Frontal cortex (tissue), 4 donors: ENCODE measurements at places on chromosomes 11 and 22.

DNA sequence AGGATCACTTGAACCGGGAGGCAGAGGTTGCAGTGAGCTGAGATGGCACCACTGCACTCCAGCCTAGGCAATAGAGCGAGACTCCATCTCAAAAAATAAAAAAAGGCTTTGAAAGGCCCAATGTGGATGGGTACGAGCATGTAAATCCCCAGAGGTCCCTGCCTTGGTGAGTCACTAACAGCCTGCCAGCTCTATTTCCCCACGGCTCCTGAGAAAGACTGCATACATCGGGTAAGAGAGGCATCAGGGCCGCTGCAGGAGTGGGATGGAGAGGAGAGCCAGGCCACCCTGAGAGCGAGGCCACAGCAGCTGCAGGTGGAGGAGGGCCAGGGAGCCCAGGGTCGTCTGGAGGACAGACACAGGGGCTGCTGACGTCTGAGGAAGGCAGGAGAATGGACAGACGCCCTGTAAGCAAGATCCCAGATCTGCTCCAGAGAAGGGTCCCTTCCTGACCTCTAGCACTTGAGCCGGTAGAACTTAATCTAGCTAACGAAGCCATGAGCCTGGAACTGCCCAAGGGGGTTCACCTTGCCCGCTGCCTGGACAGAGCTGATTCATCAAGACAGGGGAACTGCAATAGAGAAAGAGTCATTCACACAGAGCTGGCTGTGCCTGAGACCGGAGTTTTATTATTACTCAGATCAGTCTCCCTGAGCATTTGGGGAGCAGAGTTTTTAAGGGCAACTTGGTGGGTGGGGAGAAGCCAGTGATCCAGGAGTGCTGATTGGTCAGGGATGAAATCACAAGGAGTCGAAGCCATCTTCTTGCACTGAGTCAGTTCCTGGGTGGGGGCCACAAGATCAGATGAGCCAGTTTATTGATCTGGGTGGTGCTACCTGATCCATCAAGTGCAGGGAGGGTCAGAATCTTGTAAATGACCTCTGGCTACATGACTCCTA is 5.1 kb upstream of the KRTAP5-9 start:
- DNase-seq = no peak

DNA sequence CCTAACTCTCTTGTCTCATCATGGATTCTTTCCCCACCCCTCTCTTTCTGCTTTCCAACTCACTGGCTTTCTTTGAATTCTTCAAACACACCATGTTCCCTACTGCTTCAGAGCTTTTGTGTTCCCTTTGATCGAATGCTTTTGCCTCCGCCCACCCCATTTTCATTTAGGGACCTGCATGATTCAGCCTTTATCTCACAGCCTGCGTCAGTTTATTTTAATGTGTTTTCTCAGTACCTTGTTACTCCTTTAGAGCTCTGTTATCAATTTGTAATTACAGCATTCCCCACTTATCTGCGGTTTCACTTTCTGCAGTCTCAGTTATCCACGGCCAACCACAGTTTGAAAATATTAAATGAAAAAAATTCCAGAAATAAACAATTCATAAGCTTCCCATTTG is 451.3 kb downstream of the METTL15 start:
- no peak for DNase-seq

DNA sequence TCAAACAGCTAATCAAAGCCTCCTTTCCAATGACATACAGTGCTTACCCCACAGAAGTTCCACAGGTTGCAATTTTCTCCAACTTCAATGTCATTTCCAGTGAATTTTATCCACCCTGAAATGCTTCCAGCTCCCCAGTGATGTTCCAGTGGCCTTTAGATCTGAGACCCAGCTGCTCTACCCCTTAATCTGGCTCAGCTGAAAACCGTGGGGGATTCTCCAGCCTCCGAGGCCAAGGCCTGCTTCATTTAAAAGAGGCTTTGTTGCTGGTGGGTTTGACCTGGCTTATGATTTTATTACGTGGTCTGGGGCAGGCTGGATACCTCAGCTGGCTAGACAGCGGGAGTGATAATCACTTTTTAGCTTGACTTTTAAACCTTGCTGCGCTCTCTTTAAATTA is 10.9 kb downstream of the HEPHL1 start:
- no peak for DNase-seq

DNA sequence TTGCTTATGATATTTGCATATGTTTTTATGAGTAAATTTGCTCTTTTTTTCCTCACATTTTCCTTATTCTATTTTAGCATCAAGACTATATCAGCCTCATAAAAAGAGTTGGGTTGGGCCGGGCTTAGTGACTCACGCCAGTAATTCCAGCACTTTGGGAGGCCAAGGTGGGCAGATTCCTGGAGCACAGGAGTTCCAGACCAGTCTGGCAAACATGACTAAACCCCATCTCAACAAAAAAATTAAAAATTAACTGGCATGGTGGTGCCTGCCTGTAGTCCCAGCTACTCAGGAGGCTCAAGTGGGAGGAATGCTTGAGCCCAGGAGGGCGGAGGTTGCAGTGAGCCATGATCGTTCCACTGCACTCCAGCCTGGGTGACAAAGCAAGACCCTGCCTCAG is 148.8 kb upstream of the ANO5 start:
- DNase-seq = no peak

DNA sequence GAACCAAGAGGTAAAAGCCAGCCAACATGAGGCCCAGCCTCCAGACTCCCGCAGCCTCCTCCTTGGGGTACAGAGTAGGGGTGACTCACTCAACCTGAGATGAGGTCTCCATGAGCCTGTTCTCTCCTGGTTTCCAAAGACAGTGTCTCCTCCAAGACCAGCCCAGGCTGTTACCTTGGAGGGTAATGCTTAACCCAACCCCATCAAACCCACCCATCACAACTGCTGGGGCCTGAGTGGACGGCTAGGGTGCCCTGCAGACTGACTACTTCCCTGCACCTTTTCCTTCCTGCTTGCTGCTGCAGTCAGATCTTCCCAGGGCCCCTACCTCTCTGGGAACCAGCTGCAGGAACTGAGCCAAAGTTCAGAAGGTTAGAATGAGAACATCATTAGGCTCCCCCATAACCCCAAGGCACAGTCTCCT is 5.1 kb upstream of the NOL12 start:
- DNase-seq = no peak

GRCh38 chr11:65266210-65266609 is 4.4 kb downstream of the POLA2 start:
- DNase-seq = no peak

- DNase-seq = no peak
Observed at GRCh38 chr11:77065878-77066228, 918 bp upstream of the CAPN5 start.

DNA sequence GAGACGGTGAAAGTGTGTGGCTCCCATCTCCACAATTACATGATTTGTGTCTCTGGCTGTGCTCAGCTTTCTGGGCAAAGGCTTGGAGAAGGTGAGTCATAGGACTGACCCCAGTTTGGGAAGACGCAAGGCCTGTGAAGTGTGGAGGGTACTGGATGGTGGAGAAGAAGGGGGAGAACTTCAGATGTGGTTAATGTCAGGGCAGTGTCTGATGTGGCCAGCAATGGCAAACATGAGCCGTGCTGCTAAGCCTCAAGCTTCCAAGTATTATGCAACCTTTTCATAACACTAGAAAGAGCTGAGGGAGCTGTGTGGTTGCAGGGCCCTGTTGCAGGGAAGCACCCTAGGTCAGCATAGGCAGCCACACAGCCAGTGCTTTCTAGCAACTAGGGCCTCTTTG is 110.9 kb downstream of the NTM start:
- DNase-seq = no peak

DNA sequence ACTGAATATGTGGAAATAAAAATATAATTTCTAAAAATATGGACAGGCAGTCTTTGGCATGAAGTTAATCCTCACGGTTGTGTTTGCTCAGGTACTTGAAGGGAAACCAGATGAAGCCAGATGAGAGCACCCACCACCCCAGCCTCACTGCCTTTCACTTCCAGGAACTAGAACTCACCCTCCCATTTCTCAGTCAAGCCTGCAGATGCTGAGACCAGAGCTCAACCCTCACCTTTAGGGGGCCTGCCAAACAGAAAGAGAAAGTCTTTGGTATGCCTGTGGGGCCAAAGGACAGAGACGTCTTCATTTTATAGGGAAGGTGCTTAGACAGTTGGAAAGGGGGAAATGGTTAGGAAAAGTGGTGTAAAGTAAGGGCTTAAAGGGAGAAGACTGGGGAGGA is 252.8 kb upstream of the PLET1 start:
- no peak for DNase-seq

GRCh38 chr11:64614917-64615316 is 23.9 kb downstream of the SLC22A12 start:
- DNase-seq = no peak

GRCh38 chr11:64898076-64898445 is 18.9 kb downstream of the ATG2A start:
- no peak for DNase-seq

GRCh38 chr11:79026803-79027445 is 413.9 kb downstream of the TENM4 start:
- no peak for DNase-seq

DNA sequence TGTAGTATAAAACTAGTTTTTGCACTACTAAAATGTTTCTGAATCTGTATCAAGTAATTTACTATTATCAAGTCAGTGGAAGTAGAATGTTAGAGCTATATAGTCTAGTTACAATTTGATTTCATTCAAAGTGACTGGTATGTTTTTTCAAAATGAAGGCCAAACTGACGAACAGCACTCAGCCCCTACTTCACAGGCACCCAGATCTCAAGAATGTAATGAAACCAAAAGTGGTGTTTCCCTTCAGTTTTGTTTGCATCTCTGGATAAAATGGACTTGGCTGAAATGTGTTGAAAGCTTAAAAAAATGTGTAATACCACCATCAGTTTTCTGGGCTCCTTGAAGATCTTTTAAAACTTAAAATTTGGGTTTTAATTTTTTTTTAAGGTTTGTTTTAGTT is 46.4 kb downstream of the QSER1 start:
- DNase-seq = no peak

DNA sequence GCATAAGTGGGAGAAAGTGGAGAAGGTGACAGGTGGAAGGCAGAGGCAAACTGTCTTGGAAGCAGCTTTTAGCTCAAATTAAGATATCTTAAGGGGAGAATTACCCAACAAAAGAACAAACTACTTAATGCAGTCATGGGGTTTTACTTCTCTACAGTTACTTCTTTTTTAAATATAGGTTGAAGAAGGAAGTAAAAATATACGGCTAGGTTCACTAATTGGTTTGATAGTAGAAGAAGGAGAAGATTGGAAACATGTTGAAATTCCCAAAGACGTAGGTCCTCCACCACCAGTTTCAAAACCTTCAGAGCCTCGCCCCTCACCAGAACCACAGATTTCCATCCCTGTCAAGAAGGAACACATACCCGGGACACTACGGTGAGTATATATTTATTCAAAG is 40.8 kb downstream of the PDHX start:
- DNase-seq = no peak

GRCh38 chr11:115220911-115221310 is 283.3 kb downstream of the CADM1 start:
- no peak for DNase-seq

- DNase-seq = no peak
Observed at GRCh38 chr11:117949062-117949461, 19.9 kb upstream of the TMPRSS13 start.

- DNase-seq = no peak
Observed at GRCh38 chr22:50732681-50733080, 5.3 kb upstream of the ACR start.

GRCh38 chr11:105790840-105791239 is 181.0 kb downstream of the GRIA4 start:
- DNase-seq = no peak

DNA sequence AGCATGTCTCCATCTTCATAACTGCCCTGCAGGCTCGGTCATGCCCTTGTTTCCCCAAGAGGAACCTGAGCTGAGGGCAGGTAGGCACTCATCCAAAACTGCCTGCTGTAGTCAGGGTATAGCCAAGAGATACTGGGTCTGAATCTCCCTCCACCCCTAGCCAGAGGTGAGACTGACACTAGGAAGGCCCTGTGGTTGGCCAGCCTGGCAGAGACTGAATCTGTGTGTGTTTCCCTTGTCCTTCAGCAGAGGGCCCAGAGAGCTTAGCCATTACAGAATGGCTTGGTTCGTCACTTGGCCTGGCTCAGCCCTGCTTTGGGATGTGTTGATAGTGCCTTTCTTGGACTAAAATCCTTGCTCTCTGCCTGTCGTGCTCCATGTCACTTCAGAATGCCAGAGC is 79.3 kb upstream of the SUSD2 start:
- no peak for DNase-seq

DNA sequence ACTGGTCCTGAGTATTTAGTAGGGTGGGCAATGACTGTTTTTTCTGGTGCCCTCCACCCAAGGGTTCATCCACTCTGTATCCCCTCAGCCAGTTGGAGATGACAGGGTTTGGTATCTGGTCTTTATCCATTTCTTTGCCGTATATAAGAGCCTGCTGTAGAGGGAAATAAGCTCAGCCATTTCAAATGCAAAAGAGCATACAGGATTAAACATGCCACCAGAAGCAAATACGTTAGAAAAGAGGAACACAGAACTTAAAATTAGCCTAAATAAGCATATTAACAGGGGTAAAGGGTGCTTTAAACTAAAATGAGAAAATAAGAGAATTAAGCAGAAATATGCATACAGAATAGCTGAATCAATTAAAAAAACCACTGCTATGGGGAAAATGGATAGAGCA is 27.8 kb upstream of the TOP3B start:
- DNase-seq = no peak

DNA sequence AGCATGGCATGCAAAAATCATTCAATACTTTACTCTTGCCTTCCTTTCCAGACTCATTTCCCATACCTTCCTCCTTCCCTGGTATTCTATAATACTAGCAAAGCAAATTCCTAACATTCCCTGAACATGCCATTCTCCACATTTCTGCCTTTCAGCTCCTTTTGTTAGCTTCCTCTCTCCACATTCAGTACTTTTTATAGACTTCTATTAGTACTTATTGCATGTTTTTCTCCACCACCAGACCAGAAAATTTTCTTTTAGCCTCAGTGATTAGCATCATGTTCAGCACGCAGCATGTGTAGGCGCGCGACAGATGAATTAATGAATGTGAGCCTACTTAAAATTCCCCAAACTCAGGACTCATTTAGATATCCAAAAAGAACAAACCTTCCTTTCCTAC is 935.3 kb downstream of the DLG2 start:
- DNase-seq = no peak

DNA sequence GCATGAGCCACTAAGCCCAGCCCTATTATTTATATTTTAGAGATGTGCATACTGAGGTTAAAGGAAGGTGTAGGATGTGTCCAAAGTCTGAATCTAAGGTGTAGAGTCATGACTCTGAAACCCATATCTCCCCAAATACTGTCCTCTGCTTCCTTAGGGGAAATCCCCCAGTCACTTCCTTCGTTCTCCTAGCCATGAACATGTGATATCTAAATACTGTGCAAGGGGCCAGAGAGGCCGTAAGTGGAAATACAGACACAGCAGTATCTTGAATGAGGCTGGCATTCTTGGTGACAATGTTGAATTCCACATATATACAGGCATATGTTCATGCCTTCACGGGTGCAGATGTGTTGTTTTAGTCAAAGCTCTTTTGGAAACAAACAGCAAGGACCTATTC is 21.3 kb upstream of the PATZ1 start:
- DNase-seq = no peak

GRCh38 chr22:46934746-46935491 is 172.5 kb downstream of the TBC1D22A start:
- no peak for DNase-seq
